ENCODE measurements at places on chromosomes 5 and 9.

DNA sequence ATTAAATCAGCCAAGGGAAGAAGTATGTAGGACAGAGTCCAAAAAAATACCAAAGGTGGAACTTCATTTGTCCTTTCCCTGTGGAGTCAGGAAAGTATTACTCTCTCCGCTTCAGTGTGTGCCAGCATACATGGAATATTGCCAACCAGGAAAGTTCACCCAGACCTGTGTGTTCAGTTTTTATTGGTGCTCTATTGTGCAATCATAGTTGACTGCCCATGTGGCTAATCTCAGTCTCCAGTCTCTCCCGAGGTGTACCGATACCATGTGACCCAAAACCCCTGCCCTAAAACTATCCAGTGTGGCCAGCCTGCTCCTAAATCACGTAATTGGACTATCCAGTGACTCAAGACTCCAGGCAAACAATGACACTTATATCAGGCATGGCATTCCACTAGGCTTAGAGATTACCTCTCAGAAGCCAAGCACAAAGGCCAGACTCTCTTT, 38.8 kb downstream of the NFX1 start:
- DNase-seq: no peak

- no peak for DNase-seq
These were observed 40.7 kb upstream of the RNU6ATAC start for GRCh38 chr9:134204991-134205578.

DNA sequence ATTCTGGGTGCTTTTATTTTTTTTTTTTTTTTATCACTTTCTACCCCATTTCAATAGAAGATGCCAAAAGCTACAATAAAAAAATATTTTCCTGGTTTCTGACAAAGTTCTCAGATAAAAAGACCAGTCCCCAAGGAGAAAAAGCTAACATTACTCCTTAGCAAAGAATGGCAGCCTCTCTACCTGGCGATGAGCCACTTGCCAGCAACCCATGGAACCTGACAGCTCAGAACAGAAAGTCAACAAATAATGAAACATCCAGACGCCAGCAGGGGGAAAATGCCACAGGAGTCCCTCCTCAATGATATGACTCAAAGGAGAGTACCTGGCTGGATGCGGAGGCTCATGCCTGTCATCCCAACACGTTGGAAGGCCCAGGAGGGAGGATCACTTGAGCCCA, 123.2 kb downstream of the MYO10 start:
- DNase-seq: no peak

- no peak for DNase-seq
These were observed at the start of gene FIBCD1 for GRCh38 chr9:130938652-130939404. FIBCD1 (minus strand) TSS chr9:130939247; CDS start chr9:130938607, 640 bp downstream.

- no peak for DNase-seq
These were observed 44.9 kb upstream of the GNPDA1 start for GRCh38 chr5:142057697-142058056.

DNA sequence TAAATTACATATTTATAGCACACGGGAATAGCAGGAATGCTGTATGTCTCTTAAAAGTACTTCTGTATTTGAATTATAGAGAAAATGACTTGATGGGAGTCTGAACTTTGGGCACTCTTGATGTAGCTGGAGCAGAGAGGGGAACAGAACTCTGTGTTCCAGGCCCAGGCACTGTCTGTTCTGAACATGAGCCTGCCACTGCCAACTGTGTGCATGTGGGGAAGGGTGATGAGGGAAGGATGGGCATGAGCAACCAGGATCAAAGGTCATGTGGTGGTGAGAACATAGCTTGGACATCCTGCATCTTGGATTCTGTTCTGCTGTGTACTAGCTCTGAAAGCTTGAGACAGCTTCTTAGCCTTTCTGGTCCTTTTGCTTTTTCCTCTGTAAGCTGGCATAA, 16.4 kb upstream of the ZBED3 start:
- DNase-seq: no peak

GRCh38 chr9:38298503-38298902, 94.0 kb upstream of the ALDH1B1 start:
- DNase-seq: no peak

- no peak for DNase-seq
These were observed 608.9 kb downstream of the DTWD2 start for GRCh38 chr5:118379470-118379869.

All from activated CD8-positive, alpha-beta memory T cell treated with anti-CD3 and anti-CD28 coated beads for 48 hours (primary cell).